ENCODE measurements at places on chromosomes 2 and 18. TPM values are rescaled to one million over a fixed set of nuclear protein-coding genes. Genes with fewer than 3 reads are reported as not detected.
A peak's percentile ranks its signal among the peaks of the same experiment; 100 is the strongest.

GRCh38 chr2:26299471-26300101 lies 46.4 kb upstream of the SELENOI start:
- no peak for DNase-seq

DNA sequence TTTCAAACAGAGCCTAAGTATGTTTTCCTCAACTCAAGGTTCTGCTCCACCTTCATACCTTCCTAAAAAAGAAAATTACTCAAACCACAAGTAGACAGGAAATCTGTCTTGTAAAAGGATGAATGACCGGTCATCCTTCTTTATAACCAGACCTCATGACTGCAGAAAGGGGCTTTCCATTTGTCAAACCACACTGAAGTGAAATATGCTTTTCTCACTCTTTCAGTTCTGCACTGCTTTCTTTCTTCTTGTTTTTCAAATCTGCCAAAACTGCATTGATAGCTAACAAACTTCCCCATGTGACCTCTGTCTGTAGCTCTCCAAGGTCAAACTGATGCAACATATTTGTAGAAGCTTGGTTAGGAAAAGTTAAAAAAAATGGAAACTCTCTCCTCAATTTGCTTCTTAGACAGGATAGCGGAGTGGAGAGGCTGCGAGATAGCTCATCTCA lies 308.9 kb upstream of the CCDC68 start:
- no peak for DNase-seq

DNA sequence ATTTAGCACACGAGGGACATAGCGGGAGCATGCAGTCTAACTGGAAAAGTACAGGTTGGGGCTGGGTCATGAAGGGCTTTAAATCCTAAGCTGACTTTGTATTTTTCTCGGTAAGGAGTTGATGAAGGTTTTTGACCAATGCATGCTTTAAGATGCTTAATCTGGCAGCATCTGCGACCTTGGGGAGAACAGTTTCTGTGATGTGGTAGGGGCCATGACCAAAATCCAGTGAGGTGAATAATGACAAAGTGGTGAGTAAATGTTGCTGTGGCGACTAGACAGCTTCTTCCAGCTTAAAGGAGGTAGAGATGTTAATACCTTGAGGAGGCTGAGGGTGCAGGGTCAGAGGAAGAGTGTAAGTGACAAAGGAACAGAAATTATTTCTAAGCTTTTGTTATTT lies 174.6 kb upstream of the ALPP start:
- DNase-seq = no peak

Gene ANO7
- 1.5 TPM for total RNA-seq

- no peak for DNase-seq
Measured at GRCh38 chr2:230327418-230328154, 593 bp downstream of the SP140L start.

DNA sequence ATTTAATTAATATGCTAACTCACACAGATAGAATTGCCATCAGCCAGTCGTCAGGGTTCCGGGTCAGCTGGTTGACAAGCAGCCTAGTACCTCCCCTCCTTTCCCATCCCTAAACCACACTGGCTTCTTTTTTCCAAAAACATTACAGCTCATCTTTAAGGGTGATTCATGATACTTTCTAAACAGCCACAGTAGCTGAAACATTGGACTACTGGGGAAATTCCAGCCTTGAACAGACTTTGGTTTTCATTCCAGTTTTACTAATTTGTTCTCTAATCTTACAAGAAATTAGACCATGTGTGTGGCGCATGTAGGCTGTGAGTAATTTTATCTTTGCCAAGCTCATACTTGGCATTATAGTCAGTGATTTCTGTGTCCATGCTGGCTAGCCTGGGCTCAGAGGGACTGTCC lies 110.8 kb downstream of the FMNL2 start:
- no peak for DNase-seq

- no peak for DNase-seq
Measured at GRCh38 chr18:40851014-40851429, 1104.0 kb upstream of the PIK3C3 start.

- no peak for DNase-seq
Measured at GRCh38 chr2:121454549-121455090, 76.1 kb upstream of the RNU4ATAC start.

DNA sequence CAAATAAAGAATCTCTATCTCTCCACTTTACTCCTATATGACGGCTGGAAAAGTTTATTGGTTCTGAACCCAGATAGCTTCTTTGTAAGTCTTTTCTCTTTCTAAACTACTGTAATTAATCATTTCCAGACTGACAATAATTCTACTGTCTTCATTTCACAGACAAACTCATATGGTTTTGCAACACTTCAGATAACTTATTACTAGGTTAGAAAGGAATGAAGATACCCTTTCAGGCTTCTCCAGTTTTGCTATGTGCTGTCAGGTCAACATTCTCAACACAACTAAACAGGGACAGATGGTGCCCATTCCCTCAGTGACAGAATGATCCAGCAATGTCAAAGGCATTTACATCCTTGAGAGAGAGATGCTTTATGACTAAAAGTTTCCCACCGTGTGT lies 198.5 kb upstream of the ITGA4 start:
- DNase-seq = no peak

Gene PSD4
- total RNA-seq = 50.2 TPM

GRCh38 chr2:119682578-119682977 lies 3.6 kb downstream of the TMEM177 start:
- no peak for DNase-seq

DNA sequence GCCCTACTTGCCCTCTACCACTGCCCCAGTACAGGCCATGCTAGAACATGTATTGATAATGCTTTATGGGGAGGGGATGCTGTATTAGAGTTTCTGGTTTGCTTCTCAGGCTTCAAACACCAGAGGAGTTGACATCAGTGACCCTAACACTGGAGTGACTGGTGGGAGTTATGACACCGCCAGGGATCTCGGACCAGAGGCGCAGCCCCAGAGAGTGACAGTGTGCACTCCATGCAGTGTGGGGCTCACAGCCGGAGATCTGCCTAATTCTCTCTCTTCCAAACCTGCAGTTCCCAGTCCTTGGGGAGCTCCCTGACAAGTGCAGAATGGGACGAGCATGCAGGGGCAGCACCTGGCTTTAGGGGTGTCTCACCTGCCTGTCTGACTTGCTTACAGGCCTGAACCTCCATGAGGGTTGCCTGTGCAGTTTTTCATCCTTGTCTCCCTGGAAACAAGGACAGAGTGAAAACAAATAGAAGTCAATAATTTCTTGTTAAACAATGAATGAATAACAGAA lies 244.9 kb upstream of the MYT1L start:
- DNase-seq = no peak

DNA sequence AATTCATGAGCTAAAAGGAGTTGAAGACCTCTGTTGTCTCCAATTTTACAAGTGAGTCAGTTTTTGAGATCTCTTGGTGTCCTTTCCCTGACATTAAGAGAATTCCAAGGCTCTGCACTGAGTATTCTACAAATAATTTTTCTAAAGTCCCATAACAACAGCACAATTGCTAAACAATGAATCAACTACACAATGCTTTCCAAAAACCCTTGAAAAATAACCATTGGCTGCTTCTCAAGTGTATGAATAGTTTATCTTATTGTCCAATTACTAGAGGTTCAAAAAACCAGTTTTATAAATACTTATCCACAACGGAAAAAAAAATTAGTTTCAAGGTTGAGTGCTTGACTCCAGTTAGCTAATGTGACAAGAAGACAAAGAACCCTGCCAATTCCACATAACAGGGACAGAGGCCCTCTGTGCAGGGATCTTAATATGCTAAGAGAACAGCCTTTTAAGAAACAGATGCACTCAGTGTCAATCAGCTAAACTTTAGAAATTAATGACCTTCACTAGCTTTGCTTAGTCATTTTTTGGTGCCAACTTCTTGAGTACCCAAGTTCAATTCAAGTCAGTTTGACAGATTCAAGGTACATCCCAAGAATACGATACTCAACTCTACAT lies 266.6 kb upstream of the CYP26B1 start:
- no peak for DNase-seq

Gene NEU2
- not detected for total RNA-seq

Gene CLEC4F
- total RNA-seq = 0.31 TPM

- DNase-seq = no peak
Measured at GRCh38 chr18:48123324-48123723, 192.9 kb upstream of the SMAD2 start.

GRCh38 chr2:219252900-219253752 lies at the start of gene TUBA4B:
TUBA4B (plus strand) TSS chr2:219253243; CDS start chr2:219253408, 165 bp downstream.
- peak; percentile 52 for DNase-seq

Gene UGT1A7
- not detected for total RNA-seq

GRCh38 chr2:240509667-240510512 lies 47.9 kb downstream of the ANKMY1 start:
- DNase-seq = no peak

GRCh38 chr2:153519257-153519875 lies 40.8 kb upstream of the RPRM start:
- peak; percentile 43 for DNase-seq
